ENCODE measurements at places on chromosomes 12 and 14. TPM values are rescaled to one million over a fixed set of nuclear protein-coding genes. Genes with fewer than 3 reads are reported as not detected.

The HOXC11 gene
- total RNA-seq = 0.96 TPM

The OR6C74 gene
- total RNA-seq = not detected

The TMEM119 gene
- total RNA-seq = not detected

The CARMIL3 gene
- total RNA-seq = 2.3 TPM

The A2M gene
- total RNA-seq = 5.1 TPM

The CCDC175 gene
- total RNA-seq = not detected

The KRT79 gene
- not detected for total RNA-seq

The DAO gene
- total RNA-seq = not detected

The GALNT6 gene
- total RNA-seq = 45.7 TPM

The TAS2R7 gene
- total RNA-seq = not detected

The C12orf43 gene
- total RNA-seq = 16.5 TPM

The KIF26A gene
- total RNA-seq = 0.48 TPM

The INHBC gene
- total RNA-seq = not detected

All from kidney epithelial cell (primary cell).